ENCODE measurements at places on chromosomes 5 and 9.

GRCh38 chr5:158715592-158715991 is 384.1 kb downstream of the EBF1 start:
- DNase-seq: no peak

DNA sequence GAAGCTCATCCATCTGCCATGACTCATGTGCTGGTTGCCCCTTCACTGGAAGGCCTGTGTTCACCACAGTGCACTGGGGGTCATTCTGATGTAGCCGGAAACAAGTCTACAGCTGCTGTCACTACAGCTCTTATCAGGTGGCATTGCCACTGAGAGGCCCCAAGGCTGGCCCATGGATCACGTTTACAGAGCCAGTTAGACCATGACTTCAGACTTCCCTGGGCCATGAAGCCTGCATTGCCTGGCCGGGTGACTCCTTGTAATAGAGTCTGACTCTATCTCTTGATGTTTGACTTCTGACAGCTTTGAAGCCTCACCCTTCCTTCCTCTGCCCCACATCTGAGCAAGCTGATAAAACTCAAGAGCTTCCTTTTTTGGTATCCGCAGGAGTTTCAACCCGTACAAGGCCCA is 473.5 kb upstream of the DAP start:
- DNase-seq: no peak

DNA sequence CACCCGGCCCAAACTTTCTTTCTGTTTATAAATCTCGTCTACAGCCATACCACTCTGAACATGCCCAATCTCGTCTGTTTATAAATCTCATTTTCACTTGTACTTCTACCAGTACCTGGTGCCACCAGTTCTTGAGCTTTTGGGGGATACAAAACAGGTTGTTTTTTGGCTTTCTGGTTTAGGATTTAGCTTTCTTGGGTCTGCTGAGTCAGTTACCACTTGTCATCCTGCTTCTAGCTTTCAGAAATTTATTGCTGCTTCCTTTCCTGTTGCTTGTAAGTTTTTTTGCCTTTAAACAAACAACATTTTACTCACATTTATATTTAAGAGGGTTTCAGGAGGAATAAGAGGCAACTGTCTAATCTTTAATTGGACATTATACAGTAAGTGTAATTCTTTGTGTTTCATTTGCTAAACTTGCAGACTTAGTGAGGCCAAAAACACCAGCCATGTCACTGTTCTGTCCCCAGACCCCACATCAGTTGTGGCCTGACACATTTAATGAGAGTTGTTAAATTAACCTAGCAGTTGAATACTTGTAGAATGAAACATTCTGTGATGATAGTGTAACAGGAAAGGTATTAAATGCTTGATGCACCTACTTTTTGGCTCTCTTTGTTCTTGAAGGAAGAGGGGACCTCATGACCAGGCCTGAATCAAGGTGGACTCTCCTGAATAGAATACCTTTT is 11.8 kb downstream of the NDFIP1 start:
- DNase-seq: no peak

DNA sequence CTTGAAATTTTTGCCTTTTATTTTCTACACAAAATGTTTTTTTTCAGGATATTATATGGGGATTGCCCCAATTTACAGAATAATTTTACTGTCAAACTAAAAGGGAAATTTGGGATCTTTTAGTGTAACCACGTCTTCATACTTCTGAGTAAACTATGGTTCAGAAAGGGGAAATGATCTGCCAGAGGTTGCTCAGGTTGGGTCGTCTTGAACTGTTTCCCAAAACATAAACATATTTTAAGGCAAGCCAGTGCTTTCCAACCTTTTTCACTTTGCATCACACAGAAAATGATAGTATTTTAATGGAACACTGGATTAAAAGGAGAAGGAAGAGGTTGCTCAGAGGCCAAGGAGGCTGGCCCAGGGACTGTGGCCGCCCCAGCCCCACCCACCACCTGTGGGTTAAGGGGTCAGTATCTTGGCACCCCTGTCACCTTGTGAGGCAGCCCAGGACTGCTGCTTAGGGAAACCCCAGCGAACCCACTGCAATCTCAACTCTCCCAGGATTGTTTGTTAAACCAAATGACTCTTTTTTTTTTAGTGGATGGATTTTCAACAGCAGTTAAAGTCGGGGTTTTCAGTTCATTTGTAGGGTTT is 142.7 kb upstream of the DHFR start:
- no peak for DNase-seq

DNA sequence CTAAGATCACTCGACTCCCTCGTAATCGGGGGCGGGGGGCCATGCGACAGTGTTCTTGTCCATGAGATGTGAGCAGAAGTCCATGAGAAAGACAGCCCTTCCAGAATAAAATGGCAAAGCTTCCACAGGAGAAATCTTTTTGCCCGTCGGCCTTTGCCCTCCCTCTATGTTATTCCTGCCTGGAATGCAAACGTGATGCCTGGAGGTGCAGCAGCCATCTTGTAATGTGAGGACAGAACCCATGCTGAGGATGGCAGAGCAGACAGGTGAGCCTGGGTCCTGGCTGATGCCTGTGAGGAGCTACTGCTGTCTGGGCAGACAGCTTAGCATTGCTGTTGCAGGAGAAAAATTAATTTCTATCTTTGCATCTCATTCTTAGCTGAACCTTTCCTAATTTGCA is 17.2 kb downstream of the MED10 start:
- no peak for DNase-seq

DNA sequence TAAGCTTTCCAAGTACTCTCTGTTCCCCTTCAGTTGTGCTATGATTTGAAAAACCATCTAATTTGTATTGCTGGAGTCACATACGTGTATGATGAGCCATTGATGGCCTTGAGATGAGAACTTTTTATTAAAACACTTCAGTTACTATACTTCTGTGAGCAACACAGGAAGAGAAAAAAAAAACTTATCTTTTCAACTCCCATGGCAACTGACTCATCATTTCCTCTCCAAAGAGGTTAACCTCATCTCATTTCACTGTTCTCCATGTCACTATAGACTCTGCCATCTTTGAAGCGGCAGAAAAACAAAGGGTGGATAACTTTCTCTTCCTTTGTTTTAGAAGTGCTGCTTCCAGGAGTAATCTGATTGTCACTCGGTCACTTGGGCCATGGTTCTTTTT is 104.3 kb upstream of the PCSK1 start:
- DNase-seq: no peak

Data from stimulated activated CD8-positive, alpha-beta memory T cell treated with anti-CD3 and anti-CD28 coated beads, Interleukin-4, amount 100 ng/mL, for 4 hours (primary cell).